ENCODE measurements at places on chromosomes 4 and X. TPM values are rescaled to one million over a fixed set of nuclear protein-coding genes. Genes with fewer than 3 reads are reported as not detected.

- H3K4me3 ChIP-seq: no peak overlapping the region
- no peak overlapping the region for H3K27ac ChIP-seq
- H3K4me1 ChIP-seq: peaks cover 5% of the 10 kb centered on the region
Measured at GRCh38 chr4:80539190-80539589, 203.7 kb downstream of the CFAP299 start.

DNA sequence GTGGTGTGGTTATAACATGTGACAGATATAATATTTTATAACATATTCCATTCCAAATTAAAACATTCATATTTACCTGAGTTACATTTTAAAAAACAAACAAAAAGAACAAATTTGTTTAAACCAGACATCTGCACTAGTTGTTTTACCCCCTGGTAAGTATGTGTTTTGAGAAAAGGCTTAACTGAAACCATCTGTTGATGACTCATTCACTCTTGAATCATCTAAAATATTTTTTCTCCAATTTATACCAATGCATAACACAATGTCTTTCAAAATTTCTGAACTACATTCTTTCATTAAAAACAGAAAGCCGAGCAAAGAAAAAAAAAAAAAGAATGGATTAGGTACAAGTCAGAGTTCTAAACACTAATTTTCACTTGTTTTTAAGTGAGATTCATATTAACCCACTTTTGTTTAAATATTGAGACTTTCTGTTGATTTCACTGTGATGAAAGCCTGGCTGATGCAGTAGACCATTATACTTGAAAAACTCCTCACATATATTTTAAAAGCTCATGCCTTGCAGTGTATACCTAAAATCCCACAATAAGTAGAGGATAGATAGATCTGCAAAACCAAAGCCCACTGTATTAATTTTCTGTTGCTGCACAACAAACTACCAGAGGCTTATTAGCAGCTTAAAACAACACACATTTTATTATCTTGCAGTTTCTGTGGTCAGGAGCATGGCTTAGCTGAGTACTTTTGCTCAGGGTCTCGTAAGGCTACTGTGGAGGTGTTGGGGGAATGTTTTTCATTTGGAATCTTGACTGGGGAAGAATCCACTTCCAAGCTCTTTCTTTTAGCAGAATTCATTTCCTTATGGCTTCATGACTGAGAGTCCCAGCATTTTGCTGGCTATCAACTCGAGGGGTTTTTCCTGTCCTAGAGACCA, 221.5 kb downstream of the PCDH18 start:
- peak overlapping the region; percentile 71 for H3K27ac ChIP-seq
- H3K27me3 ChIP-seq: no peaks in the 10 kb centered on the region
- peak; percentile 85 for DNase-seq
- peaks cover 53% of the 10 kb centered on the region for H3K4me1 ChIP-seq
- peak overlapping the region; percentile 50 for H3K4me3 ChIP-seq
- no peaks in the 10 kb centered on the region for H3K36me3 ChIP-seq

DNA sequence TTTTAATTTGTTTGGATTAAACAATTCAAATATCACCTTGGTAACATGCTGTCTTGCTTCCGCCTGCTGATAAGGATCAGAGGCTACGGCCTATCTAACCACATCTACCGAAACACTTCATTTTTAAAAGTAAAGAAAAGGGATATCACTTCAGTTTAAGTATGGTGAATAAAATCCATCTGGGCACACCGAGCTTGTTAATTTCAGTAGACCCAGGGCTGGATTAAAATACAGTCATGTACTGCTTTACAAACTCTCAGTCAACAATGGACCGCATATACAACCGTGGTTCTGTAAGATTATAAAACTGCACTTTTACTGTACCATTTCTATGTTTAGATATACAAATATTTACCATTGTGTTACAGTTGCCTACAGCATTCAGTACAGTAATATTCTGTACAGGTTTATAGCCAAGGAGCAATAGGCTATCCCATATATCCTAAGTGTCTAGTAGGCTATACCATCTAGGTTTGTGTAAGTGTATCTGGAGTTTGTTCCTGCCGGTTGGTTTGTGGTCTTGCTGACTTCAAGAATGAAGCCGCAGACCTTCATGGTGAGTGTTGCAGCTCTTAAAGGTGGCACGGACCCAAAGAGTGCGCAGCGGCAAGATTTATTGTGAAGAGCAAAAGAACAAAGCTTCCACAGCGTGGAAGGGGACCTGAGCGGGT, 40.0 kb downstream of the SEPTIN11 start:
- H3K27ac ChIP-seq: peak overlapping the region; percentile 97
- H3K4me1 ChIP-seq: peaks cover 87% of the 10 kb centered on the region
- H3K4me3 ChIP-seq: peak overlapping the region; percentile 69

- H3K4me1 ChIP-seq: no peaks in the 10 kb centered on the region
- H3K36me3 ChIP-seq: no peaks in the 10 kb centered on the region
- H3K27me3 ChIP-seq: no peaks in the 10 kb centered on the region
- no peak overlapping the region for H3K4me3 ChIP-seq
- H3K27ac ChIP-seq: no peak overlapping the region
- no peak for DNase-seq
Measured at GRCh38 chrX:11899091-11899490, 141.1 kb downstream of the MSL3 start.

GRCh38 chrX:24146283-24146949, 3.1 kb upstream of the ZFX start:
- H3K36me3 ChIP-seq: no peaks in the 10 kb centered on the region
- peaks cover 38% of the 10 kb centered on the region for H3K4me1 ChIP-seq
- H3K27ac ChIP-seq: peak overlapping the region; percentile 99
- peak overlapping the region; percentile 64 for H3K4me3 ChIP-seq
- no peaks in the 10 kb centered on the region for H3K27me3 ChIP-seq
- no peak for DNase-seq

- H3K27ac ChIP-seq: no peak overlapping the region
- H3K4me3 ChIP-seq: no peak overlapping the region
- H3K4me1 ChIP-seq: no peaks in the 10 kb centered on the region
- H3K36me3 ChIP-seq: no peaks in the 10 kb centered on the region
- no peak for DNase-seq
- H3K27me3 ChIP-seq: no peaks in the 10 kb centered on the region
Measured at GRCh38 chrX:10398215-10398614, 222.2 kb downstream of the MID1 start.

DNA sequence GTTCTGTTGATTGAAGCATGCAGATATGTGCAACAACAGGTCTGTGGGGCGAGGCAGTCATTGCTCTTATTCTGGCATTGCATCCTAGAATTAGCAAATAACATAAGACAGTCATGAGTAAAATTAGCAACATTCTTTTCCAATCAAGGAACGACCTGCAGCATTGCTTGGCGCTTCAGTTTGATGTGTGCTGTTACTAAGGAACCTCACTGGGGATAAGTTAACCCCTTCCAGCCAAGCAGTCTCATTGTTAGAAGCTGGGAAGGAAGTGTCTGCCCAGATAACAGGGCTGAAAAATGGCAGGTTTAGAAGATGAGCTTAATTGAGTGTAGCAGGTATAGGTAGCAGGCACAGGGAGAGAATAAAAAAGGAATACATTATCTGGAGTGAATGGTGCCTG, 55.4 kb downstream of the RBM46 start:
- no peaks in the 10 kb centered on the region for H3K36me3 ChIP-seq
- no peaks in the 10 kb centered on the region for H3K4me1 ChIP-seq
- no peak for DNase-seq

GRCh38 chr4:182531555-182532162, 288.5 kb downstream of the TENM3 start:
- no peaks in the 10 kb centered on the region for H3K36me3 ChIP-seq
- no peak overlapping the region for H3K4me3 ChIP-seq
- peak; percentile 2 for DNase-seq
- H3K27ac ChIP-seq: no peak overlapping the region
- H3K27me3 ChIP-seq: no peaks in the 10 kb centered on the region

- peaks cover 35% of the 10 kb centered on the region for H3K4me1 ChIP-seq
- no peaks in the 10 kb centered on the region for H3K27me3 ChIP-seq
- H3K27ac ChIP-seq: no peak overlapping the region
- H3K4me3 ChIP-seq: no peak overlapping the region
- H3K36me3 ChIP-seq: no peaks in the 10 kb centered on the region
Measured at GRCh38 chrX:21959362-21960051, 19.0 kb downstream of the SMS start.

GRCh38 chr4:7929118-7929951, 10.3 kb downstream of the AFAP1 start:
- H3K4me1 ChIP-seq: peaks cover 38% of the 10 kb centered on the region
- peak; percentile 50 for DNase-seq
- no peak overlapping the region for H3K4me3 ChIP-seq
- H3K27me3 ChIP-seq: no peaks in the 10 kb centered on the region
- H3K36me3 ChIP-seq: peaks cover 41% of the 10 kb centered on the region
- H3K27ac ChIP-seq: no peak overlapping the region

DNA sequence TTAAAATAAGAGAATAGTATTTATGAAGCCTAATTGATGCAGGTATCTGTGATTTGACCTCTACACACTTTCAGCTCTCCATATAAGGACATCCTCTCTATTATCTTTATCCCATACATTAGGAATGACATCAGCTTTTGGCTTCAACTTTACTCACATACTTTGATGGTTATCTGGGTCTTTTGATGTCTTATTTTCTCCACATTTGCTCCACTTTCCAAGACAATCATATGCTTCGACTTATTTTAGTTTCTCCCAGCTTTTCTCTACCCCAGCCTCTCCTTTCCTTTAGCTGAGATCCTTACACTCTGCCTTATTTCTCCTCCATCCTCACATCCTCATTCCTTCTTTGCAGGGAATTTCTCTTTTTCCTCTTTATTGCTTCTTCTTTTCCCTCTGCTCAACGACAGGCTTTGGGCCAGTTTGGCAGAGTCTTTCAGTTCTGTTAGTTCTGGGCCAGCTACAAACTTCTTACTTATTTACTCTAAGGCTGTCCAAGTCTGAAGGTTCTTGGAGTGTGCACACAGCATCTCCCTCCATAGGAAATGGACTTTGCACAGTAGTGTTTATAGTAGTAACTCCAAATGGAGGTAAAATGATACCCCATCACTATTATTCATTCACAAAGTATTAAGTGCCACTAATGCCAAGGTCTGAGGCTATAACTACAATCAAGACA, 50.5 kb downstream of the SLC4A4 start:
- DNase-seq: peak; percentile 28
- H3K36me3 ChIP-seq: no peaks in the 10 kb centered on the region
- H3K4me3 ChIP-seq: no peak overlapping the region
- no peak overlapping the region for H3K27ac ChIP-seq
- no peaks in the 10 kb centered on the region for H3K27me3 ChIP-seq

GRCh38 chrX:68754406-68754805, 74.4 kb upstream of the EFNB1 start:
- no peak overlapping the region for H3K4me3 ChIP-seq
- no peak for DNase-seq
- H3K27me3 ChIP-seq: no peaks in the 10 kb centered on the region

- no peak overlapping the region for H3K4me3 ChIP-seq
- no peaks in the 10 kb centered on the region for H3K27me3 ChIP-seq
- H3K27ac ChIP-seq: no peak overlapping the region
- no peak for DNase-seq
- H3K36me3 ChIP-seq: no peaks in the 10 kb centered on the region
Measured at GRCh38 chr4:14165222-14165920, 537.8 kb upstream of the BOD1L1 start.

GRCh38 chr4:59650861-59651260, 1549.3 kb upstream of the ADGRL3 start:
- H3K4me3 ChIP-seq: no peak overlapping the region
- DNase-seq: no peak

MSX1 gene
- 26.1 TPM for total RNA-seq

All from GM23248 (cell line).